Left lung (tissue), 14 donors: ENCODE measurements at places on chromosomes 16 and 17. TPM values are rescaled to one million over a fixed set of nuclear protein-coding genes. Genes with fewer than 3 reads are reported as not detected.

CD68 gene
- total RNA-seq = 427 TPM

CX3CL1 gene
- 27.8 TPM for total RNA-seq

C16orf46 gene
- 0.63 TPM for total RNA-seq

MYO15B gene
- total RNA-seq = 127 TPM

COTL1 gene
- total RNA-seq = 206 TPM

CMTM2 gene
- total RNA-seq = 0.52 TPM

KRT13 gene
- 29.1 TPM for total RNA-seq

ITGAX gene
- 134 TPM for total RNA-seq

MYH2 gene
- 0.05 TPM for total RNA-seq

C1QTNF1 gene
- total RNA-seq = 31.4 TPM

HIC1 gene
- total RNA-seq = 25.5 TPM

TNS4 gene
- 0.23 TPM for total RNA-seq

NEUROD2 gene
- not detected for total RNA-seq

MYH8 gene
- total RNA-seq = not detected

HSDL1 gene
- 27.8 TPM for total RNA-seq

ADCY9 gene
- 61.1 TPM for total RNA-seq

ANKRD13B gene
- 10.2 TPM for total RNA-seq

GLIS2 gene
- total RNA-seq = 31.0 TPM

LRRC36 gene
- 19.5 TPM for total RNA-seq

TMC6 gene
- total RNA-seq = 149 TPM

CFAP97D1 gene
- total RNA-seq = not detected

POLDIP2 gene
- 76.8 TPM for total RNA-seq

NXPH3 gene
- 2.1 TPM for total RNA-seq

OTOP2 gene
- not detected for total RNA-seq

SPNS2 gene
- 52.4 TPM for total RNA-seq

CES3 gene
- total RNA-seq = 1.6 TPM

NFE2L1 gene
- 173 TPM for total RNA-seq

PRSS33 gene
- total RNA-seq = not detected

VPS4A gene
- total RNA-seq = 25.9 TPM

AGRP gene
- total RNA-seq = 1.9 TPM

CA5A gene
- 0.09 TPM for total RNA-seq

QPRT gene
- 27.1 TPM for total RNA-seq

ABCA10 gene
- total RNA-seq = 5.9 TPM

MT4 gene
- not detected for total RNA-seq

KRT9 gene
- not detected for total RNA-seq

ARRB2 gene
- total RNA-seq = 91.8 TPM

ZG16B gene
- total RNA-seq = 0.61 TPM

UBTF gene
- 65.5 TPM for total RNA-seq

CHST4 gene
- 0.26 TPM for total RNA-seq

EVPLL gene
- 3.1 TPM for total RNA-seq

PTGES3L gene
- total RNA-seq = 0.65 TPM

PROCA1 gene
- total RNA-seq = 2.0 TPM

CNGB1 gene
- total RNA-seq = 0.23 TPM

DPEP2 gene
- 12.6 TPM for total RNA-seq

RGS11 gene
- 8.3 TPM for total RNA-seq

GAS2L2 gene
- total RNA-seq = 1.6 TPM

SPATA32 gene
- total RNA-seq = not detected

SMIM5 gene
- total RNA-seq = 1.7 TPM
